Sigmoid colon (tissue), 7 donors: ENCODE measurements at places on chromosomes 4 and X. TPM values are rescaled to one million over a fixed set of nuclear protein-coding genes. Genes with fewer than 3 reads are reported as not detected.
A peak's percentile ranks its signal among the peaks of the same experiment; 100 is the strongest.

The CTAG1A gene
- not detected for total RNA-seq

GRCh38 chr4:28317221-28317620 is 1456.6 kb downstream of the STIM2 start:
- H3K4me3 ChIP-seq = no peak overlapping the region
- no peak overlapping the region for H3K27ac ChIP-seq
- H3K4me1 ChIP-seq = no peaks in the 10 kb centered on the region
- H3K27me3 ChIP-seq = no peaks in the 10 kb centered on the region
- no peaks in the 10 kb centered on the region for H3K36me3 ChIP-seq

The FAM47A gene
- not detected for total RNA-seq

The CITED1 gene
- not detected for total RNA-seq

The UGT2B11 gene
- 0.49 TPM for total RNA-seq

DNA sequence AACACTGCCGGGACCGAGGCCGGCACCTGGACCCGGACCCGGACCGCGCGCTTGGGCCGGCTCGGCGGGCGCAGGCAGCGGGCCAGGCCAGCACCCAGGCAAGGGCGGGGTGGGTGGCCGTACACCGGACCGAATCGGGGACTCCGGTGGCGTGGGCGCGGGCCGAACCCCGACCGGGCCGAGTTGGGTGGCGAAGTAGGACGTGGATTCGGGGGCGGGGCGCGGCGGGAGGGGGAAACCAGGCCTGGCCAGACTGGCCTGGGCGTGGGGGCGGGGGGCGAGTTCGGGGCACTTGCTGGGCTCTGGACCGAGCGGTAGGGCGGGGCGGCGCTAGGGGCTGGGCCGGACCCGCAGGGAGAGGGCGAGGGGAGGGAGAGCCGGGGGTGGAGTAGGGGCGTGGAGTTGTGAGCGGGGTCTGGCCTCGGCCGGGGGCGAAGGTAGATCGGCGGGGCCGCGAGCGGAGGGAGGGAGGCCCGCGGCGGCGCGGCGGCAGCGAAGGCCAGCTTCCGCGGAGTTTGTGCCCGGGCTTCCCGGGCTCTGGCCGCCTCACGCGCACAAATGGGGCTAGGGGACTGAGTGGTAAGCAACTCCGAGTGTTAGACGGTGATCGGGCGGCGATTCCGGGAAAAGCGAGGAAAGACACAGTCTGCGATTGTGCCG is 1.8 kb upstream of the BCORL1 start:
- H3K4me1 ChIP-seq = no peaks in the 10 kb centered on the region
- H3K27me3 ChIP-seq = no peaks in the 10 kb centered on the region
- DNase-seq = peak; percentile 86
- no peak overlapping the region for H3K4me3 ChIP-seq

- H3K4me3 ChIP-seq = no peak overlapping the region
- H3K27me3 ChIP-seq = no peaks in the 10 kb centered on the region
- H3K4me1 ChIP-seq = peaks cover 32% of the 10 kb centered on the region
- H3K27ac ChIP-seq = no peak overlapping the region
- DNase-seq = no peak
- no peaks in the 10 kb centered on the region for H3K36me3 ChIP-seq
Observed at GRCh38 chr4:185222598-185222997, 13.2 kb downstream of the SNX25 start.

The DCAF12L2 gene
- total RNA-seq = 0.71 TPM

The CLNK gene
- not detected for total RNA-seq

- H3K27ac ChIP-seq = peak within 1 kb of the TSS; percentile 96
- no peaks in the 10 kb centered on the region for H3K36me3 ChIP-seq
- peak; percentile 96 for DNase-seq
- peak within 1 kb of the TSS; percentile 73 for H3K4me3 ChIP-seq
- peaks cover 26% of the 10 kb centered on the region for H3K4me1 ChIP-seq
Observed at GRCh38 chr4:185203486-185204237, at the start of gene CFAP97. TSS of gene CFAP97 (minus strand) at chr4:185204000. CDS start at chr4:185191196, 12,804 bp downstream.

The UBQLN2 gene
- 23.6 TPM for total RNA-seq

The USP17L11 gene
- total RNA-seq = not detected

GRCh38 chr4:76658231-76659102 is 223.4 kb downstream of the SHROOM3 start:
- no peak for DNase-seq
- H3K36me3 ChIP-seq = no peaks in the 10 kb centered on the region
- H3K4me1 ChIP-seq = no peaks in the 10 kb centered on the region
- peak overlapping the region; percentile 50 for H3K27ac ChIP-seq
- H3K27me3 ChIP-seq = no peaks in the 10 kb centered on the region

The XAGE2 gene
- not detected for total RNA-seq

The OPN1LW gene
- not detected for total RNA-seq

- H3K4me1 ChIP-seq = no peaks in the 10 kb centered on the region
- no peak overlapping the region for H3K27ac ChIP-seq
- no peak for DNase-seq
- H3K36me3 ChIP-seq = no peaks in the 10 kb centered on the region
- no peak overlapping the region for H3K4me3 ChIP-seq
Observed at GRCh38 chrX:154661170-154661569, 7.8 kb upstream of the CTAG2 start.

DNA sequence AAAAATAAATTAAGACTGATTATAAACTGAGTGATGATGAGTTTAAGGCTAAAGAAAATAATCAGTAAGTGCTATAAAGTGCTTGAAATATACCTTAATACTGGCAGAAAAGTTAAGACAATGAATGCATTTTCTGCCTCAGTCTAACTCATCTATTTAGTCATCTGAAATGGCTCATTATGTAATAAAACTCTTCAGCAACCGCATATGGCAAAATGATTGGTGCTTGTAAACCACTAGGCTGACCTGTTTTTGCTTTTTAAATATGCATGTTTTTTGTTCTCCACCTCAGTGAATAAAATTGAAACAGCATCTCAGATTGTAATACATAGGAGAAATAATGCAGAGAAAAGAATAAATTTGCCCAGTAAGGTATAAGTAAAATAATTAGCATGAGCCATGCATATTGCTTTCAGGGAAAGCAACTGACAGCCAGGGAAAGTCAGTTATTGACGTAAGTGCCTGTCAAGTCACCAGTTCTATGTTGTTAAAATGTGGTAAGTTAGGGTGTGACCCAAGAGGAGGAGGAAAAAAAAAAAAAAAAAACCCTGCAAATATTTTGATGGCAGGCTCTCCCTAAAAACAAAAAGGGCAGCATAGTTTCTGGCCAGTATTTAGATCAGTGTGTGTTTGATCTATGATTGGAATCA is 167.5 kb downstream of the PALLD start:
- no peak overlapping the region for H3K27ac ChIP-seq
- H3K27me3 ChIP-seq = no peaks in the 10 kb centered on the region
- no peak overlapping the region for H3K4me3 ChIP-seq
- peaks cover 15% of the 10 kb centered on the region for H3K4me1 ChIP-seq
- no peak for DNase-seq

DNA sequence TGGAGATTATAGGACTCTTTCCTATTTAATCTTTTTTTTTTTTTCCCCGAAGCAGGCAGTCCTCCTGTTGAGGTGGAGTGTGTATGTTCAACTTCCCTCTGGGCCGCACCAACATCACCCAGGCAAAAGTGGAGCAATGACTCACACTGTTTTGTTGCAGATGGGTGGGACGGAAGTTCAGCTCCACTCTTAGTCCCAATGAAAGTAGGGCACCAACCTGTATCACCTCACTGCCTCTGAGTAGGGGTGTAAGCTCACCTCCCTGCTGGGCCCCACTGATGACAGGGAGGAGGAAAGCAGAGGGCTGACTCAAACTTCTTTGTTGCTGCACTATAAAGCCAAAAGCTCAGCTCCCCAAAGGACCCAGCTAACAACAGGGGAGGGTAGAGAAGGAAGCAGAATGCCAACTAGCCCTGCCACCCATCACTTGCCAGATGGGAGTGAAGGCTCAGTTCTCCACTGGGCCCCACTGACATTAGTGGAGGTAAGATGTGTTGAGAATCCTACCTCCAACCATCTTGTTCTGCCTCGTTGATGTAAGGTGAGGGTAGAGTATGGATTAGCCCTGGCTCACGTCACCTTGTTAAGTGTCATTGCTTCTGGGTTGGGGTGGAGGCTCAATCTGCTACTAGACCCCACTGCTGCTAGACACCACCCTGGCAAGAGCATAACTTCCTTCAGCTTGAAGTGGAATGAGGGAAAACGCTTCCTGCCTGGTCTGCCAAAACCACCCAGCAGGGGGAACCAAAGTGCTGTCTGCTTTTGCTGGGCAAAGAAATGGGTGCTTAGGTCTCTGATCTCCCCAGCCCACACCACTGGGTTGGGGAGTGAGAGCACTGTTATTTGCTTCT is 14.1 kb downstream of the RPS6KA3 start:
- no peak overlapping the region for H3K27ac ChIP-seq
- no peaks in the 10 kb centered on the region for H3K36me3 ChIP-seq
- no peaks in the 10 kb centered on the region for H3K27me3 ChIP-seq
- peak; percentile 63 for DNase-seq
- H3K4me1 ChIP-seq = no peaks in the 10 kb centered on the region

The XPNPEP2 gene
- 6.1 TPM for total RNA-seq

GRCh38 chr4:164136180-164136616 is 617.7 kb upstream of the SMIM31 start:
- no peaks in the 10 kb centered on the region for H3K36me3 ChIP-seq
- H3K4me3 ChIP-seq = no peak overlapping the region
- H3K4me1 ChIP-seq = no peaks in the 10 kb centered on the region
- H3K27me3 ChIP-seq = no peaks in the 10 kb centered on the region
- H3K27ac ChIP-seq = no peak overlapping the region

DNA sequence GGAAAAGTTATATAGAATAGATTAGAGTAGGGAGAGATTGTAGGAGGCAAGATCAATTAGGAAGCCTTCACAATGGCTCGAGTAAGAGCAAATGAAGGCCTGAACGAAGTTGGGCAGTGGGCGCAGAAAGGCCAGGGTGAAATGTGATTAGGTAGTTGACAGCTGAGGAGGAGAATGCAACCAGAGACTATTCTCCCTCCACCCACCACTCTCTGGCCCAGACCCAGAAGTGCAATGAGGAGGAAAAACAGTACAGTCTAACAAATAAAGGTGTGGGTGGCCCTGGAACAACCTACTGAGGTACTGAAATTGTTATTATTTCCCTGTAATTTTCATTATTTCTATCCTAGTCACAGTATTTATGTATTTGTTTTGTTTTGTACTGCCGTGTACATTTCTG is 176.7 kb downstream of the SLC39A8 start:
- H3K36me3 ChIP-seq = no peaks in the 10 kb centered on the region
- no peak overlapping the region for H3K27ac ChIP-seq
- H3K4me1 ChIP-seq = no peaks in the 10 kb centered on the region
- no peaks in the 10 kb centered on the region for H3K27me3 ChIP-seq

DNA sequence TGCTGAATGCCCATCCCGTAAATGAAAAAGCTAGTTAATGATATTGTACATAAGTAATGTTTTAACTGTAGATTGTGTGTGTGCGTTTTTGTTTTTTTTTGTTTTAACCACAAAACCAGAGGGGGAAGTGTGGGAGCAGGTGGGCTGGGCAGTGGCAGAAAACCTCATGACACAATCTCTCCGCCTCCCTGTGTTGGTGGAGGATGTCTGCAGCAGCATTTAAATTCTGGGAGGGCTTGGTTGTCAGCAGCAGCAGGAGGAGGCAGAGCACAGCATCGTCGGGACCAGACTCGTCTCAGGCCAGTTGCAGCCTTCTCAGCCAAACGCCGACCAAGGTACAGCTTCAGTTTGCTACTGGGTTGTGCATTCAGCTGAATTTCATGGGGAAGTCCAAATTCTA is at the start of gene SPP1:
SPP1 (plus strand) TSS at position 249 of the 400 bp plus-strand sequence. CDS start 1,182 bp downstream, outside the sequence.
- no peaks in the 10 kb centered on the region for H3K4me1 ChIP-seq
- H3K4me3 ChIP-seq = no peak within 1 kb of the TSS

The GATB gene
- total RNA-seq = 13.8 TPM

DNA sequence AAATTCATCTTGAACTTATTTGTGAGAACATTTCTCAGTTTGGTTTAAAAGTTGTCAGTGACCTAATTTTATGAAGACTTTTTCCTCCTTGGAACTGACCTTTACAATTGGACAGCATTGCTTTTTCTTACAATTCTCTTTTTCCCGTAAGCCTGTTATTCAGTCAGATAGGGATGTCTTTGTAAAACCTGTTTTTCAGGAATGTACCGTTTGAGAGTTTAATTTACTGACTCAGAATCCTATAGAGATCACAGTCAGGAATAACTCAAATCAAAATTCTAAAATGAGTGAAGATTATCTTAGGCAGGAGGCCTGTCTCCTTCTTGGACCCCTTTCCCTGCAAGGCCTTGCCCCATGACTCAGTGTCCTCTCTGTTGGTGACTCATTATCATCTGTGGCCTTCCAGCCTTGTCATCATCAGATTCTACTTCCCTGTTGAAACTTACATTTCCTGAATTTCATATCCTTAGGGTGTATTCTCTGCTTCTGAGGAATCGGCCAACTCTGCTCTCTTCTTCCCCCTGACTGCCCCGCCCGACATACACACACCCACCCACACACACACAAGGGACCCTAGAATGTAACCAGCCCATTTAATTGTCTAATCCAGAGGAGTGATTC is 99.8 kb downstream of the ARHGAP10 start:
- DNase-seq = peak; percentile 79
- no peaks in the 10 kb centered on the region for H3K36me3 ChIP-seq
- H3K4me1 ChIP-seq = peaks cover 8% of the 10 kb centered on the region

GRCh38 chrX:129984111-129984958 is 1.9 kb downstream of the BCORL1 start:
- no peaks in the 10 kb centered on the region for H3K27me3 ChIP-seq
- H3K36me3 ChIP-seq = no peaks in the 10 kb centered on the region
- peak overlapping the region; percentile 62 for H3K27ac ChIP-seq
- peak; percentile 67 for DNase-seq
- no peak overlapping the region for H3K4me3 ChIP-seq
- H3K4me1 ChIP-seq = no peaks in the 10 kb centered on the region

DNA sequence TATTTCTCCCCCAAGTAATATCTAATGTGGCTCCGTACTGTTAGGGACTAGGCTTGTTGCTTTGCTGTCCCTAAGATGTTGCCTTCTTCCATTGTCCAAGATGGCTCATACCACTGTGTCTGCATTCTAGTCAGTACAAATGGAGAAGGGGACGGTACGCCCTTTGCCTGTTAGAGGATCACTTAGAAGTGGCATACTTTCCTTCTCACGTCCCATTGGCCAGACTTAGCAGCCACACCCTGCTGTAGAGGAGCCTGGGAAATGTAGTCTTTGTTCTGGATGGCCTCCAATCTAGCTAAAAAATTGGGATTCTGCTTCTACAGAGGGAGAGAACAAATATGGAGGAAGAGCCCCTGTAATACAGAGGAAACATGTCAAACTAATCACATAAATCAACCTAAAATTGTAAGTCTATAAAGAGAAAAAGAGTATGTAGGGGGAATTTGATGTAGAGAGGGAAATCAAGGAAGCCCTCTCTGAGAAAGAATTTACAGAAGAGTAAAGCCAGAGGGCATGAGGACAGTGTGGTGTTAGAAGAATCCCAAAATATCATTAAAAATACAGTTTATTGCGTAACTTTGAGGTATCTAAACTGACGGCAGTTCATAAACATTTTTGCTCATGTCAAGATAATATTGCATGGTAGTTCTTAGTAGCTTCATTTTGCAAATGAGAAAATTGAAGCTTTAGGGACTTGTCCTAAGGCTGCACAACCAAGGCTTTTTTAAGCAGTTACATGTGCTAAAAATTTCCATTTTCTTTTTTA is 15.1 kb downstream of the PRIMPOL start:
- H3K36me3 ChIP-seq = peaks cover 64% of the 10 kb centered on the region

The FBXW7 gene
- total RNA-seq = 74.9 TPM

The MAGEA1 gene
- total RNA-seq = not detected

The PCDH19 gene
- 0.82 TPM for total RNA-seq

The MMAA gene
- total RNA-seq = 2.9 TPM
